GM04504 (cell line): ENCODE measurements at places on chromosomes 3 and 15.

DNA sequence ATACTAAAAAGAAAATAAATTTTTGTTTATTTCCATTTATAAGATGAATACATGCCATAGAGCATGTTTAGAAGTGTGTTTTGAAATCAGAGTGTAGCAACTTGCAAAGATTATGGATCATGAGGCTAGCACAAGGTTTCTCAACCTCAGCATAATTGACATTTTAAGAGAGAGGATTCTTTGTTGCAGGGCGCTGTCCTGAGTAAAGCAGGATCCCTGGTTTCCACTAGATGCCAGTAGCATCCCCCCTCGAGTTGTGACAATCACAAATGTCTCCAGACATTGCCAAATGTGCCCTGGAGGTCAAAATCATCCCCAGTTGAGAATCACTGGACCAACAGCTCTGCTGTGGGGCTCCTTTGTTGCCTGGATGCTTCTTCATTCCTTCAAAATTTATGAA, 128.5 kb upstream of the RBMS3 start:
- DNase-seq, result no peak

- no peak for DNase-seq
These were observed 10.2 kb upstream of the MESP1 start for GRCh38 chr15:89761009-89761831.

DNA sequence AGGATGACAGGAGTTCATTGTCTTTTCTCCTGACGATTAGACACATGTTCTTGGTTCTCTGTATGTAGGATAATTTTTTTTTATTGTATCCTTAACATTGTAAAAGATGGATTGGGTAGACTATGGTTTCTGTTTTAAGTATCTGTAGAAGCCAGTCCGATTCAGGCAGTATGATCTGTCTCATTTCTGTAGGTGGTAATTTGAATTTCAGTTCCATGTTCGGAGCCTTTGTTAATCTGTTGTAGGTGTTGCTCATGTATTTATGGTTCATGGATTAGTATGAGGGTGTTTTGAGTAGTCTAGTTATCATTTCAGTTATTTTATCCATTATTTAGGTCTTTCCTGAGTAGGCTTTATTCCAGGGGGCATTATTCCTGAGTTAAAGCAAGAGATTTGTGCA, 32.4 kb upstream of the MME start:
- no peak for DNase-seq

GRCh38 chr3:53794597-53794996, 51.6 kb downstream of the CHDH start:
- no peak for DNase-seq

- peak; percentile 82 for DNase-seq
These were observed 16.6 kb upstream of the LRRK1 start for GRCh38 chr15:100902436-100903167.

GRCh38 chr3:119589102-119589773, 8.4 kb upstream of the PLA1A start:
- no peak for DNase-seq

GRCh38 chr15:33027306-33028035, 167.0 kb downstream of the FMN1 start:
- DNase-seq, result no peak

DNA sequence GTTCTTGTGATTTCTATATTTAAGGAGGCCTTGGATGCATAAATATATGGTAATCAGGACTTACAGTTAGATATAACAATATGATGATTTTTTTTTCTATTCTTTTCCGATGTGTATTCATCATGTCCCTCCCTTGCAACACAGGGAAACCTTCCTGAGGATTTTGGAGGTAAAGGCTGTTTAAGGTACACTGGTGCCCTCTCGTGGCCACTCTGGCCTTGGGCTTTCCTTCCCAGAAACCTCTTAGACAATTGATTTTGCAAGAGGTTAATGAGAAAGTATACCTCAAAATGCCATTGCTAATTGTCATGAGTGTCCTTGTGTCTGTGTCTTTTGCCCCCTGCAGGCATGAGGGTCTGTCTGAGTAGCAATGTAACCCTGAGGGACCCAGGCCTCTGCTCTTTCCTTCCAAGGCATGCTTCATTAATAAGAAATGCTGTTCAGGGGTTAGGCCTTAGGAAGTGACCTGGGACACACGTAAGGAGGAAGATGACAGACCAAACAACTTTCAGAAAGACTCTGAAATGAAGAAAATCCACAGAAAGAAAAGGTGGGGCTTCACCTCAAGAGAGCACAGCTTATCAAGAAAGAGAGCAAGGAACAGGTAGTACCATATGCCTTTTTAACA, 70.3 kb upstream of the PPP2R3A start:
- peak; percentile 55 for DNase-seq

- DNase-seq, result no peak
These were observed 246.1 kb downstream of the TBL1XR1 start for GRCh38 chr3:176951144-176951543.

GRCh38 chr3:166743481-166744134, 636.5 kb downstream of the ZBBX start:
- no peak for DNase-seq

DNA sequence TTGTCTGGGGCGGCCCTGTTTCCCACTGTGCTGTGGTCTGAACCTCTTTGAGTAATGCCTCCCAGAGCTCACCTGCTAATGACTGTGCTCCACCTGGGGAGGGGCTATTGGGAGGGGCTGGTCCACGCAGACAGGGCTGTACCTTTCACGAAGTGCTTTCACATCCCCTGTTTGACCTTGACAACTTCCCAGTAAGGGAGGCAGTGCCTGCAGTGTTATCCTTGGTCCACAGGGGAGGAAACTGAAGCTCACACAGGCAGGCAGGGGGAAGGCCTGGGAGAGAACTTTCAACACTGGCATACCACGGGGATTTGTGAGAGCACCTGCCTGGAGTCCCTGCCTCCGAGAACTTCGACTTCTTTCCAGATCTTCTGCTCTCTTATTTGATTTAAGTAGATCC, 91.2 kb downstream of the CACNA1D start:
- no peak for DNase-seq

GRCh38 chr3:126990890-126991289, 8.0 kb downstream of the PLXNA1 start:
- no peak for DNase-seq

DNA sequence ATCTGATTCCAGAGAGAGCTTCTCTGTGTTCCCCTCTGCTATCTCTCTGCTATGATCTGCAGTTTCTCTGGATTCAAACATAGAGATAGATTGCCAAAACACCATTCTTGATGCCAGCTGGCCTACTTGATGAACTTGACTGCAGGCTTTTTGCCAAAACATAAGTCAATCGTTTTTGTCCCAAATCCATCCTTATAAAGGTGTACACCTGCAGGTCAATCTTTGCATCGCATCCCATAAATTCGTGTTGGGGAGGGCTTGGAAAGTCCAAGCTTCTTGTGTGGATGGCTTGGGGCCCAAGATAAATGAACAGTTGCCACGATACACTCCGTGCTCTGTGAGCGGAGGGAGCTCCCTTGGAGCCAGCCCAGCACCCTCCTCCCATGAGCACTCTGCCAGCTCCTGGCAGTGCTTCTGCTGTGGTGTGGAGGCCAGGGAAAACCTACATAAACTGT, 2.7 kb downstream of the CERS3 start:
- DNase-seq, result no peak

GRCh38 chr3:169965562-169966427, 812 bp upstream of the SEC62 start:
- no peak for DNase-seq

- no peak for DNase-seq
These were observed 15.3 kb downstream of the FBN1 start for GRCh38 chr15:48630245-48630644.

DNA sequence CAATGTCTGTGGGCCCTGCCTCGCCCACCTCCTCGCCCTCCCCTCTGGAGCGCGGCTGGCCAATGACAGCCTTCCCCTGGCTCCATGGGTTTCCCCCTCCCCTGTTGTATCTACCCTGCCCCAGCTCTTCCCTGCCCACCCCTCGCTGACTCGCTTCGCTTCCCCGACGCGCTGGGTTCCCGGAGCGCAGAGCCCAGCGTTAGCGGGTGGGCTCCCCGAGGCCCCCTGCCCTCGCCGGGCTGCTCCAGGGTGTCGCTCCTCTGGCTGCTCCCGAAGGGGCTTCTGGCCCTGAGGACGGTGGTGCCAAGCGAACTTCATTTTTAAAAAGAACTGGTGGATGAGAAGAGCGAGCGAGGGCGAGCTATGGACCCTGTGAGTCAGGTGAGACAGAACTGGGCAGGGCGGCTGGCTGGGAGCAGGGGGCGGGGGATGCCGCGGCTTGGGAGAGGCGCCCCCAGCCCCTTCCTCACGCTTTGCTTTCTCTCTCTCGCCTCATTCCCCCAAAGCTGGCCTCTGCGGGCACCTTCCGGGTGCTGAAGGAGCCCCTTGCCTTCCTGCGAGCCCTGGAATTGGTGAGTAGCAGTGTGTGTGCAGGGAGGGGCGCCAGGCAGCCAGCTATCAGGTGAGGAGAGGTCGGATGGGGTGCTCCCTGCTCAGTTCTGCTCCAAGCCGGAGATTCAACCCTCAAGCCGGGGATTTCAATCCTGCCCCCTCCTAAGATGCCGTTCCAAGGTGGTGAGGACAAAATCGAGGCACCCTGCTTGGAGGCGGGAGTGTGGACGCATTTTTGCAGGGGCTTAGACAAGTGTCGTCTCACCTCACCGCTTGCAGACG, at the start of gene SYNPR:
Gene SYNPR (plus strand): TSS at position 138 of the 834 bp plus-strand sequence.
- no peak for DNase-seq

DNA sequence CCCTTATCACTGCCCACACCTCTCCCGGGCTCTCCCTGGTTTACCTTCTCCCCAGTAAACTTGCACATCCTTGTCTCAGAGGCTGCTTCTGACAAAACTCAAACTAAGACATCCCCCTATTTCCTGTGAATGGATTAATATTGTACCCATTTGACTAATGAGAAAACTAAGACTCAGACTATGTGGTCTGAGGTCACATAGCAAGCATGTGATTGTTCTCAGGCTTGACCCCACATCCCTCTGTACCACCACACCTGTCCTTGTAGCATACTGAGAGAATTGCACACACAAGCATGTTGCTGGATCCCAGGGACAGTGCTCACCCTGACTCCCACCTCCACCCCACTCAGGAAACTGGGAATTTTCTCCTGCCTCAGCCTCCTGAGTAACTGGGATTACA, 90.7 kb upstream of the HES1 start:
- DNase-seq, result no peak

DNA sequence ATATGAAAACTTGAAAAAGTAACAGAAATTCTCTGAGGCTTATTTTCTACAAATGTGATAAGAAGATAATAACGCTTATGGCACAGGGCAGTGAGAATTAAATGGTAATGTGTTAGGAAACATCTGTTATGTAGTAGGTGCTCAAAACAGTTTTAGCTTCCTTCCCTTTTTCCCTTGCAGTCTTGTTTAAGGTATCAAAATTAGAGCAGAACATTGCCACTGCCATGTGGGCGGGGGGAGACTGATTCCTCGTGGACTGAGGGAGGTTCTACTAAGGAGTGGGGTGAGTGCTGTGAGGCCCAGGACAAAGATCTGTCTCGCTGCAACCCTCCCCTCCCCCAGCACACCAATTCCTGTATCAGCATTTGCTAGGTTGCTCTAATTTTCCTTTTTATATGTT, 702.4 kb downstream of the TUSC7 start:
- no peak for DNase-seq

- DNase-seq, result peak; percentile 72
These were observed 1.2 kb downstream of the GPR176 start for GRCh38 chr15:39918688-39919385.
